ENCODE measurements at places on chromosomes 5 and 9.

DNA sequence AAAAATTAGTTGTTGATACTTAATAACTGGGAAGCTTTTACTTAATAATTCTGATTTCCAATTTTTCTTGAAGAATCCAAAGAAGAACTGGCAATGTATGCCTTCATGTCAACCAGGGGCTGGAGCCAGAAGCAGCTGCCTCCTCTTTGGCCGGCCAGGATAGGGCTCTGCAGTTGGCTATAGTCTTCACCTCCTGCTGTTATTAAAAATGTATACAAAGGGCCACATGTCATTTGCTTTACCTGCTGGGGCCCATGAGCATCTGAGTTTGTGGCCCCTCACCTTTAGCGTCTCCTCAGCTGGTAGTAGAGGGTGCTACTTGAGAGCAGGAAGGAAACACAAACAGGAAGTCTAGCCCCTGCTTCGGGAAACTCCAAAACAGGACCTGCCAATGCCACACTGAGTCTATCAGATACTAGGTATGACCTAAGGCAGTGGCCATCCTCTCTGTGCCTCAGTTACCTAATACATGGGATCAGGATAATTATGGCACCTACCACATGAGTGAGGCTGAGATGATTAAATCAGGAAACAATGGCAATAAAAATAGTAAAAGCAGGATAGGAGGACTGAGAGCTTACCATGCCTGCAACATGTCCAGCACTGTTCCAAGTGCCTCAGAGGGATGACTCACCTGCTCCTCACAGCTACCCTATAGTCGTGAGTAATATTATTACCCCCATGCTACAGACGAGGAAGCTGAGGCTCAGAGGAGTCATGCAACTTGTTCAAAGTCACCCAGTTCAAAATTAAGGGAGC is 21.3 kb downstream of the CCDC69 start:
- peak; percentile 24 for DNase-seq

- peak; percentile 47 for DNase-seq
Measured at GRCh38 chr5:157390551-157391297, 69.3 kb upstream of the NIPAL4 start.

DNA sequence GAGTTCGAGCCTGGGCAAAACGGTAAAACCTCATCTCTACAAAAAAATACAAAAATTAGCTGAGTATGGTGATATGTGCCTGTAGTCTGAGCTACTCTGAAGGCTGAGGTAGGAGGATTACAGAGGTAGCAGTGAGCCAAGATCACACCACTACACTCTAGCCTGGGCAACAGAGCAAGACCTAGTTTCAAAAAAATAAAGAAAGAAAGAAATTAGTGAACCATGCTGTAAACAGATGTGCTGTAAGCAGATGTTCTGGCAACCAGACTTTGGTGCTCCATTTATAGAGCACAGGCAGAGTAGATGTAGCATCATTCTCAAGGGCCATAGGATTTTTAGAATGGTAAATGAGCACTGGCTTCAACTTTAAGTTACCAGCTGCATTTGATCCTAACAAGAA is 115.4 kb downstream of the ST8SIA4 start:
- no peak for DNase-seq

DNA sequence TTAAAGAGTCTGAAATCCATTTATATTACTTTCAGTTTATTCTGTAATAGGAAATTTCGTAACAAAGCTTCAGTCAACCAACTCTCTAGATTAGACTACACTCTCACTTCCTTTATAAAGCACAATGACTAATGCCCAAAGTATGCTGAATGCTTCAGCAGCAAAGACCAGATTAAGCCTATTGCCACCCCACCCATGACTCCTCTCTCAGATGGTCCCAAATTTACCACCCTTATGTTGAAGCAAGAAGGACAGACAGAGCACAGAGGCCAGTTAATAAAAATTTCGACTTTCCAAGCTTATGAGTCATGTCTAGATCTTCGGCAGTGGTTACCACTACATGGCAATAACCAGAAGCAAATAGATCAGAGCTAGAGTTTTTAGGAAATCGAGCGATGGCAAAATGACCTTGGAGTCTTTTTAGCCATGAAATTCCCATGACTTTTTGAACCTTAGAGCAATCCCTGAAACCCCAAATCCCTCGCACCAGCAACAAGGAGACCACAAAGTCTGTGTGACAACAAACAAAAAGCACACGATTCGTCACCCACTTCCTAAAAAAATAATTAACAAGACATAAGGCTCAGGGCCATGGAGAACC is 287.8 kb upstream of the RASA1 start:
- no peak for DNase-seq

GRCh38 chr5:91642581-91642980 is 259.5 kb upstream of the ARRDC3 start:
- no peak for DNase-seq

DNA sequence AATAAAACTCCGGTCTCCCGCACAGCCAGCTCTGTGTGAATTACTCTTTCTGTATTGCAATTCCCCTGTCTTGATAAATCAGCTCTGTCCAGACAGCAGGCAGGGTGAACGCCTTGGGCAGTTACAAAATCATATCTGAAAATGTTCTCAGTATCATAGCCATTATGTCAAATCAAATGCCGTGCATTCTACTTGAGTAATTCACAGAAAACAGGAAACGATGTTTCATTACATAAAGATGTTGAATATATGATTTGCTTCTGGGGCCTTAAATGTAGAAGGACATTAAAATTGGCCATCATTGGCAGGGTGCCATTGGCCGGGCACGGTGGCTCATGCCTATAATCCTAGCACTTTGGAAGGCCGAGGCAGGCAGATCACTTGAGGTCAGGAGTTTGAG is 8.5 kb downstream of the POLR3G start:
- no peak for DNase-seq

DNA sequence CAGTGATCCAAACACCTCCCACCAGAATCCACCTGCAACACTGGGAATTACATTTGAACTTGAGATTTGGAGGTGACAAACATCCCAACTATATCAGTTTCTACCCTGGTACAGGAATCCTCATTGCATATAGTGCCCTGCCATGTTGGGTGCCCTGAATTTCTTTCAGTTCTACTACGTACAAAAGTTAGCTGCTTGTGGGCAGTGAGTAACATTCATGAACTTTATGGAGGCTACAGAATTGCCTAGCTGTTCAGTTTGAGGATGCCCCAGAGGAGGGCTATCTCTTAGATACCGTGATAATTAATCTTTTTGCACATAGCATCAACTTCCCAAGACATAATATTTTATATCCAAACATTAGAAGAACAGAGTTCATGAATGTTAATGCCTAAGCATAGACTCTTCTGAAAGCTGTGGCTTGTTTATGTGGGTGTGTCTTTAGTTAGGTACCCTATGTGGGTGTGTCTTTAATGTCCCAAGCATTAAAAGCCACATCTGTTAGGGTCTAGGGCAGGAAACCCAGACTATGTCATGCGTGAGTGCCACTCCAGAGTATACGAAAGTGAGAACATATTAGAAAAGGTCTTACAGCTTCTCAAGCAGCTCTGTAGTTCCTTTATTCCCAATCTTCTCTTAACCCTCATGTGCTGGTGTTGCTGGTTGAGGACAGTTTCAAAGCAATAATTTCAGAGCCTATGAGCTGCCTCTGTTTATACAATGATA is 47.0 kb upstream of the CHD1 start:
- no peak for DNase-seq

- DNase-seq, result no peak
Measured at GRCh38 chr5:159345336-159345735, 15.0 kb upstream of the IL12B start.

GRCh38 chr9:111621895-111622480 is 9.1 kb upstream of the DNAJC25 start:
- no peak for DNase-seq

DNA sequence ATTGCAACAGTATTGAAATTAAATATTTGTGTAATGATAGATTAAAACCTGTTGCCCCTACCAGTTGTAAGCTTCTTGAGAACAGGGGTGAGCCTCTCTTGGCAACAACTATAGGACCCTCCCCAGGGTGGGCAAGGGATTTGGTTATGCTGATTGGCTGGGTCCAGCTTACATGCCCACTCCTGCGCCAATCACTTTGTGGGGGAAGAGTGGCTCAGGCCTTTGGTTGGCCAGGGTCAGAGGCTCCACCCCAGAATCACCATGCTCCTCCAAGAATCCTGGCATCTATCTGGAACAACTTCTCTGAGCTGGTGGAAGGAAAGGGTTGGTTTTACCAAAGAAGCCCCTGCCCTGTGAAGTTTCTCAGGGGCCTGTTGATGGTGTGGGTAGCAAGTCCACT is 8.6 kb upstream of the PITX1 start:
- no peak for DNase-seq

GRCh38 chr5:180803181-180804128 is 849 bp upstream of the MGAT1 start:
- peak; percentile 73 for DNase-seq

GRCh38 chr9:98568234-98568908 is 140.4 kb downstream of the GABBR2 start:
- DNase-seq, result no peak

GRCh38 chr5:67047160-67047559 is 149.4 kb downstream of the CD180 start:
- DNase-seq, result no peak

DNA sequence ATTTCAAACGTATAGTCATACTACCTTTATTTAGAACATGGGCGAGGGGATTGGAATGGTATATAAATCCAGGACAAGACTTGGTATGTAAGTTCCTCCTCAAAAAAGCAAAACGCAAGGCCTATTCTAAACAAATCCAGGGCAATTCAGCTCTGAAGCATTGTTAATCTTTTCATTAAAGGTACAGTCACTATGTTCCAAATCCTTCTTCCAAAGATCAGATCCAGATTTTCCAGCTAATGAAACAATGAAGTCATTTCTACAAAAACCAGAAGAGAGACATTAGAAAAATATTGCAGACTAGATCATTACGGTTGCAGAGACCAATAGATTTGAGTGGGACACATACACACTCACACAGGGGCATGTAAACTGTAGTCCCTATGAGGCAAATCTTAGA is 116.1 kb upstream of the BNC2 start:
- DNase-seq, result no peak

- no peak for DNase-seq
Measured at GRCh38 chr5:178194026-178194425, 6.9 kb upstream of the GMCL2 start.

- DNase-seq, result no peak
Measured at GRCh38 chr9:130451509-130452388, 7.0 kb downstream of the ASS1 start.

GRCh38 chr5:142520885-142521284 is 165.0 kb downstream of the FGF1 start:
- DNase-seq, result no peak

- no peak for DNase-seq
Measured at GRCh38 chr9:25513509-25514033, 164.7 kb downstream of the TUSC1 start.

GRCh38 chr5:139393497-139394122 is 1.3 kb downstream of the PROB1 start:
- DNase-seq, result no peak

GRCh38 chr5:173515526-173515925 is 100.9 kb downstream of the BOD1 start:
- DNase-seq, result no peak

- no peak for DNase-seq
Measured at GRCh38 chr5:40619421-40619820, 60.3 kb upstream of the PTGER4 start.

GRCh38 chr9:131421691-131422090 is 27.8 kb downstream of the PRRC2B start:
- DNase-seq, result no peak

DNA sequence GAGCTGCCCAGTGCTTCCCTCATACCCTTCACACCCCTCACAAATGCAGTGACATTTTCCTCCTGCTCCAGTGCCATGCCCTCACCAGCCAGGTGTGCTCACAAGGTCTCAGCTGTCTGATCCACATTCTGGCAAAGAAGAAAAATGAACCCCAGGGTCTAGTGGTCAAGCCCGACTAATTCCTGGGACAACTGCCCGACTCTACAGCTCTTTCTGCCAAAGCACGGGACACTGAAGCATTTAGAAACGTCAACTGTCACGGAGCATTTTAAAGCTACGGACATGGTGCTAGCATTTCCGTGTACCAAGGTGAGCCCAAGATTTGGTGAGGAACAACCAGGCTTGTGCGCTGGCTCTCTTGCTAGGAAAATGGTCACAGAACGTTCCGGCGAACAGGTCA is 56.8 kb upstream of the PHYKPL start:
- DNase-seq, result no peak

GRCh38 chr5:38789777-38790176 is 56.0 kb upstream of the OSMR start:
- DNase-seq, result no peak

DNA sequence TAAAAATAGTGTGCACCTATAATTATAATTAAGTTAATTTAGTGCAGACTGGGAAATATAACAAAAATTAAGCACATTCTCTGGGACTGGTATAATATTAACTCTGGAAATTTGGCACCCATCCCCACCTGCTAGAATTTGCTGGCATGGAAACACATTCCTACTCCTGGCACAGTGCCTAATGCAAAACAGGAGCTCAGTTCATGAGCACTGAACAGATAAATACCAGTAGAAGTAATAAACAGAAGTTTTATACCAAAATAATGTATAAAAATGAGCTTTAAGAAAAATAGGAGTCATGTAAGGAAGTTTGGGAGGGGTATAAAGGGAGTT is 23.7 kb upstream of the NPR3 start:
- DNase-seq, result no peak

- no peak for DNase-seq
Measured at GRCh38 chr9:38432922-38433510, 8.8 kb upstream of the IGFBPL1 start.

- no peak for DNase-seq
Measured at GRCh38 chr9:110050925-110051355, 157.0 kb downstream of the C9orf152 start.

- no peak for DNase-seq
Measured at GRCh38 chr9:111907147-111907546, 10.5 kb downstream of the UGCG start.

DNA sequence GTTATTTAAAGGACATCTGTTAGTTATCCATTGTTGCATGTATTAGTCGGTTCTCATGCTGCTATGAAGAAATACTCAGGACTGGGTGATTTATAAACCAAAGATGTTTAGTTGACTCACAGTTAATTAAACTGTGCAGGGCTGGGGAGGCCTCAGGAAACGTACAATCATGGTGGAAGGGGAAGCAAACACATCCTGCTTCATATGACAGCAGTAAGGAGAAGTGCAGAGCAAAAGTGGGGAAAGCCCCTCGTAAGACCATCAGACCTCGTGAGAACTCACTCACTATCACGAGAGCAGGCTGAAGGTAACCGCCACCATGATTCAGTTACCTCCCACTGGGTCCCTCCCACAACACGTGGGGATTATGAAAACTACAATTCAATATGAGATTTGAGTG is 2064.1 kb downstream of the MAT2B start:
- DNase-seq, result no peak

All from activated T-helper 9 cell treated with anti-CD3 and anti-CD28 coated beads, Interleukin-2, amount 50 U/mL, for 16 hours (primary cell).